Thoracic aorta endothelial cell (primary cell): ENCODE measurements at places on chromosomes 7 and 10. TPM values are rescaled to one million over a fixed set of nuclear protein-coding genes. Genes with fewer than 3 reads are reported as not detected.

Gene FZD1
- total RNA-seq: 2.9 and 3.8 TPM in 2 replicates

Gene LIPM
- not detected in 2 replicates for total RNA-seq

Gene GPNMB
- total RNA-seq: 0.13 and 0.72 TPM in 2 replicates

Gene TMEM196
- total RNA-seq: not detected in 2 replicates

Gene BUD31
- 87.8 and 169 TPM in 2 replicates for total RNA-seq

Gene NUDT13
- total RNA-seq: 1.6 and 2.0 TPM in 2 replicates

Gene PTN
- 0.07 and 0.27 TPM in 2 replicates for total RNA-seq

Gene NOM1
- total RNA-seq: 30.9 and 35.3 TPM in 2 replicates

Gene MRLN
- total RNA-seq: not detected in 2 replicates

Gene PRSS37
- not detected in 2 replicates for total RNA-seq

Gene RSU1
- total RNA-seq: 106 and 108 TPM in 2 replicates

Gene XRCC2
- total RNA-seq: 12.5 and 17.3 TPM in 2 replicates

Gene CRTAC1
- total RNA-seq: 0.80 and 5.4 TPM in 2 replicates

Gene PRKG1
- 2.4 and 7.6 TPM in 2 replicates for total RNA-seq

Gene EEF1AKMT2
- total RNA-seq: 24.7 and 26.4 TPM in 2 replicates

Gene SEMA3C
- total RNA-seq: 6.6 and 10.1 TPM in 2 replicates

Gene INSYN2A
- total RNA-seq: 0.07 and 0.13 TPM in 2 replicates

Gene CHRM2
- total RNA-seq: not detected in 2 replicates
